ENCODE measurements at places on chromosomes 2 and 18.

GRCh38 chr2:33246432-33246831 lies 230.0 kb upstream of the RASGRP3 start:
- no peak for DNase-seq

DNA sequence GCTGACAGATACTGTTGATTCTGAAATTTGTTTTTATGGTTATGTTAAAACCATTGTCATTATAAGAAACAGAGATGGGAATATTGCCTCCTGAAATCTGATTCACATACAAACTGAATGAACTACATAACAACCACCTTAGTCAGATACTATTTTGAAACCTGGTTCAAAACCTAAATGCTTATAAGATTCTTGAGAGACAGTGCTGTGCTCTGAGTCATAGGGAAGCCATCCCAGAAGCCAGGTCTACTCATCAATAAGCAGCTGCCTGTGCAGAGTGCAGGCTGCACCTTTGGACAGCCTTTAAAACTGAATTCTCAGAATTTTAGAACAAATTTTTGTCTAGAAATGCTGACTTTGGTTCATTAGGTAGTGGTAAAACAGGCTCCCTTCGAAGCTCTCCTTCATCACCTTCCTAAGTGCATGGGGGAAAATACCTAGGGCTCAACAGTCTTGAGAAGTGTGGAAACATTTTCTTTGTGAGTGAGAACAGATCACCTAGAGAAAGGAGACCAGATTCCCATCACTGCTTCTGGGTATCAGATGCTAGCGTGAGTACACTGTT lies at the start of gene SERPINB7:
SERPINB7 (plus strand) TSS at position 253 of the 565 bp plus-strand sequence. CDS start 6,955 bp downstream, outside the sequence.
- no peak for DNase-seq

GRCh38 chr2:155033652-155034051 lies 335.2 kb downstream of the KCNJ3 start:
- no peak for DNase-seq

DNA sequence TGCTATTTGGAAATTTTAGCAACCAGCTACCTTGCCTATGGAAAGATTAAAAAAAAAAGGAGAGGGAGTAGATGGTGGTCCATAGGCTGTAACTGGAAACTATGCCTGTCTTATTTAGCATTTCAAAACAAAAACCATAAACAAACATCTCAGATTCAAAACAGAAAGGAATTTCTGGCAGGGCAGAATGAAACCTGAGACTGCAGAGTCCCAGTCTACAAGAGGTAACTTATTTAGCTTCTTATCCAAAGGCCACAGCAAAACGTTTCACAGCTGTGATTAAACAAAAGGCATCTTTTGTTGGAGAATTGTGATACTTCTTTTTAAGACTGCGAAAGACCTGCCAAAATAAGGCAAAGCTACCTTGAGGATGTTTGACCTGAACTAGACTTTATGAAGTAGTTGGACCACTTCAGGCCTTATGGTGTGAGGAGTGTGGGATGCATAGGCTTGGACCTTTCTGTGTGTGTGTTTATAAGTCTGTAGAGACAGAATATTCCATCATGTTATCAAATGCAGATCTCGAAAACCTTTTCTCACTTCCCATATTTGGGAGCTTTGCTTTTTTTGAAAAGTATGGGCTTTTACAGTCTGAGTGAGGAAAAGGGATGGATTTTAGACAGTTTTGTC lies 11.0 kb downstream of the CRIM1 start:
- DNase-seq = no peak

GRCh38 chr2:10957391-10957790 lies 45.7 kb downstream of the KCNF1 start:
- DNase-seq = no peak

GRCh38 chr18:58845928-58846724 lies 18.6 kb upstream of the ZNF532 start:
- no peak for DNase-seq

GRCh38 chr18:25453556-25454269 lies 101.7 kb upstream of the ZNF521 start:
- no peak for DNase-seq

- no peak for DNase-seq
Measured at GRCh38 chr18:67417864-67418523, 98.5 kb downstream of the DSEL start.

GRCh38 chr2:86308984-86309695 lies 28.3 kb downstream of the REEP1 start:
- DNase-seq = no peak

DNA sequence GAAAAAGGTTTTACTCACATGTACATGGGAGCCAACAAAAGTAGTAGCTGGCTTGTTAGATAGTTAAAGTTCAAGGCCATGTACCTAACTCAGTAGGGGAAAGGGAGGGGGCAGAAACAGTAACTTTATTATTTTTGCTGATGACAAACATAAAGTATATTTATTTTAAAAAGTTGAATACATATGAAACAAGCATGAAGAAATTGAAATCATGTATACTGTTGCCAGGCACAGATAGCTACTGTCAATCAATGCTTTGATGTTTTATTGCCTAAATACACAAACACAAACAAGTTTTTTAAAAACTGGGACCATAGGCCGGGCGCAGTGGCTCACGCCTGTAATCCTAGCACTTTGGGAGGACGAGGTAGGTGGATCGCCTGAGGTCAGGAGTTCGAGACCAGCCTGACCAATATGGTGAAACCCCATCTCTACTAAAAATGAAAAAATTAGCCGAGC lies 7.6 kb upstream of the PSD4 start:
- no peak for DNase-seq

GRCh38 chr2:12046641-12047040 lies 300.2 kb downstream of the LPIN1 start:
- no peak for DNase-seq

DNA sequence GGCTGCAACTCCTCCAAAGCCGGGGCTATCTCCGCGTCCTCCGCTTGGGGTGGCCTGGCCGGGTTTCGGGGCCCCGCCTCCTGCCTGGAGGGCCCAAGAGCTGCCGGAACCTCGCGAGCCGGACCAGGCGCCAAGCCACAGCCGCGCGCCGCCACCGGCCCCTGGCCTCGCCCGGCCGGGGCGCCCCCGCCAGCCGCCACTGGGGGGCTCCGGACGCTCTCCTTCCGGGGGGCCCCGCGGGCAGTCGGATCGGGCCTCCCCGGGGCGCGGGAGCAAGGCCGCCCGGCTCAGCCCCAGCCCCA lies 17.4 kb upstream of the HAAO start:
- no peak for DNase-seq

DNA sequence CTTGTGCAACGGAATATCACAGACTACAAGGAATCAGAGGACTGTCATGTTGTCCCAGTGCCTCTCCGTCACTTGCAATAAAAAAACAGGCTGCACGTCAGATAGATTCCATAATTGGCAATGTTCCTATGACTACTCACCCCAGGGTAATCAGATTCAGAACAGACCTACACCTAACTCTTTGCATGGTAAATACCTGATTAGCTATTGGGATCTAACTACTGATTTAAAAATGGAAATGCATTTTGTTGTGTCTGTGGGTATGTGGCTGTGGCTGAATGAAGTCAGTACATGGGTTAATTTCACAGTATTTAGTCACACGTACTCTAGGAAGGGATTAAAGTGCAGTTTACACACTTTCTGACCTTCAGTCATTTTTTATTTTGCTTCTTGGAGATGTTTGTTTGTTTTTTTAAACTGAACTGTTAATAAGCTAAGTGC lies 91.7 kb downstream of the SCN3A start:
- DNase-seq = no peak

DNA sequence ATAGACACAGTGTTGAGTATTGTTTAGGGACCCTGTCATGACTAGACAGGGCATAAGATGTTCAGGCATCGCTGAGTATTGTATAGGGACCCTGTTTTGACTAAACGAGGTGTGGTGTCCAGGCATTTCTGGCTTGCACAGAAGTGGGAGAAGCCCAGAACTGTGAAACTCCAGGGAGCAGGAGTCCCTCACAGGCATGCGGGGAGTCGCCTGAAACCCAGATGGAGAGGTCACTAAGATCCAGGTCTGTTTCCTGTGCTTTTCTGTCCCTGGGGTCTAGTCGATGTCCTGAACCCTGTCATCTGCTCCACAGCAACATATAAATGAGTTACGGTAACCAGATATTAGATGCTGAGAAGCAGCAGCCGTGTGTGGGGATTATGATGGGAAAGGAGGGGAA lies 469.0 kb upstream of the SALL3 start:
- no peak for DNase-seq

DNA sequence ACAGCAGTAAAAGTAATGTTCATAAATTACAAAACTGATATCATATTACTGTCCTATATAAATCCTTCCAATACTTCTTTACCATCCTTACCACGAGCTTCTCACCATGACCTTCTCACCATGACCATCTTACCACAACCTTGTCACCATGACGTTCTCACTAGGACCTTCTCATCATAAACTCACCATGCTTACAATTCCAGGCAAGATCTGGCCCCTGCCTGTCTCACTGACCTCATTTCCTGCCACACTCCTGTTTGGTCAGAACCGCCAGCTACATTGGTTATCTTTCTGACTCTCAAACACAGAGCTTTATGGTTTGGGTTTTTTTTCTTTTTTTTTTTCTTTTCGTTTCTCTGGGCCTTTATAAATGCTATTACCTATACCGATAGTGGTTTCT lies 827.6 kb downstream of the RNF144A start:
- no peak for DNase-seq

DNA sequence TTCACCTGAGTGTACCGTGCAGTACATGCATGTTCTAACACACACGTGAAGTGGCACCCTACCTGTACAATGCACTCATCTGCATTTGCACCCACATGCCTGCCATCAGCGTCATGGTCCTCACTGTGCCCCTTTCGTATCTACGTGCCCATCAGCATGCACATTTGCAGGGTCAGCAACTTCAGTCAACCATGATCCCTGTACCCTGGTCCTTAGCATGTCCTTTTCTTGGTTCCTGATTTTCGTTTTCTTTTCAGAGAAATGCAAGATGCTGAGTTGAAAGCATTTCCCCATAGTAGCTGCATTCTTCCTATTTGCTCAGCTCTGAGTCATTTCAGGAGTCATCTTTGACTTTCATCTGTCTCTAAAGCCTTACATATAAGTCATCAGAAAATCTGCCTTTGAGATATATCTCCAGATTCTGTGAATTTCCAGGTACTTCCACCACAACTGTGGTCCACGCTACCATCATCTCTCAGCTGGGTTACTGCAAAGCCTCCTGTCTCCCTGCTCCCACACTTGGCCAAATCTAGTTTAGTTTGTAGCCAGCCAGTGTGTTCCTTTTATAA lies 14.7 kb upstream of the PUM2 start:
- DNase-seq = no peak

DNA sequence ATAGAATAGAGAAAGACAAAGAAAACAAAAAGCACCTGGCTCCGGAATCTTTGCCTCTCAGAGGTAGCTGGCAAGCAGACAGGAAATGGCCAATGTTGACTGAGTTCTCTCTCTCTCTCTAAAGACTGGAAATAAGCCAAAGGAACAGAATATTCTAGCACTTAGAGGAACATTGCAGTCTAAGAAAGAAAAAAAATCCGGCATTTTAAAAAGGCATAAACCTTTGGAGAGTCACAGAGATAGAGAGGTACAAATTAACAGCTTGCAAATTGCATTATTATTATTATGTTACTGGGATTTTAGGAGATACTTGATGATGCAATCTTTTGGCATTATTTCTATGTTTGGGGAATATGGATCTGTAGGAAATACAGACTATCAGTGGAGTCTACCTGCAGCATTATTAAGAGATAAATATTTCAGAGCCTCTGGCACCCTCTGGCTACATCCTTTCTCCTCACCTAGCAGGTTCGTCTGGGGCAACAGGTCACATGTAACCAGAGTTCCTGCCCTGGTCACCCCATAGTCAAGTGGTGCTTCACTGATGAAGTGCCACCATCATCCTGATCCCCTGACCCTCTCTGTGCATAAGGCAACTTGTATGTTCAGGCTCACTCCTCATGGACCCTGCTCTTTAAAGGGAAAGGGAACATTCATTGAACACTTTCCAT lies 318.9 kb upstream of the ACVR2A start:
- DNase-seq = no peak

DNA sequence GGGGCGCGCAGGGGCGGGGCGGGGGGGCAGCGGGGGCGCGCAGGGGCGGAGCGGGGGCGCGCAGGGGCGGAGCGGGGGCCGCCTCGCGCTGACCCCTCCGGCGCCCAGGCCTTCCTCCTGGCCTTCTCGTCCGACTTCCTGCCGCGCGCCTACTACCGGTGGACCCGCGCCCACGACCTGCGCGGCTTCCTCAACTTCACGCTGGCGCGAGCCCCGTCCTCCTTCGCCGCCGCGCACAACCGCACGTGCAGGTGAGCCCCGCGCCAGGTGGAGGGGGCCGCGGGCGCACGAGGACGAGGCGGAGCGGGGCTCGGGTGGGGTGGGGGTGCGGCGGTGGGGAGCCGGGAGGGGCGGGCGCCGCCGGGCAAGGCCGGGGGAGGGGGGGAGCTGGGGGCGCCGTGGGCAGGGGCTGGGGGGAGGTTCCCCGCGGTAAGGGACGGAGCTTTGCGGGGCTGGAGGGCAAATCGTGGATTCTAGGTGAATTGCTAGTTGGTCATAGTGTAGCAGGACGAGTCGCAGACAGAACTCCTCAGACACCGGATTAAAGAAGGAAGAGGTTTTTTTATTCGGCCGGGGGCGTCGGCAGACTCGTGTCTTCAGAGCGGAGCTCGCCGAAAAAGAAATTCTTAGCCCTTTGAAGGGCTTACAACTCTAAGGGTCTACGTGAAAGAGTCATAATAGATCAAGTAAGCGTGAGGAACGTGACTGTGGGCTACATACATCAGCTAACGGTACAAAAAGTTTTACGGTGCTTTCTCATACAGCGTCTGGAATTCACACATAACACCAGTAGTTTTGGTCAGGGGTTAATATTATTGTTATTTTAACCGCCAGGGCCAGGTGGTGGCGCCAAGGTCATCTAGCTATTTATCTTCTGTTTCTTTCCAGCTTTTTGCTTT lies 29.9 kb downstream of the ANO7 start:
- no peak for DNase-seq

DNA sequence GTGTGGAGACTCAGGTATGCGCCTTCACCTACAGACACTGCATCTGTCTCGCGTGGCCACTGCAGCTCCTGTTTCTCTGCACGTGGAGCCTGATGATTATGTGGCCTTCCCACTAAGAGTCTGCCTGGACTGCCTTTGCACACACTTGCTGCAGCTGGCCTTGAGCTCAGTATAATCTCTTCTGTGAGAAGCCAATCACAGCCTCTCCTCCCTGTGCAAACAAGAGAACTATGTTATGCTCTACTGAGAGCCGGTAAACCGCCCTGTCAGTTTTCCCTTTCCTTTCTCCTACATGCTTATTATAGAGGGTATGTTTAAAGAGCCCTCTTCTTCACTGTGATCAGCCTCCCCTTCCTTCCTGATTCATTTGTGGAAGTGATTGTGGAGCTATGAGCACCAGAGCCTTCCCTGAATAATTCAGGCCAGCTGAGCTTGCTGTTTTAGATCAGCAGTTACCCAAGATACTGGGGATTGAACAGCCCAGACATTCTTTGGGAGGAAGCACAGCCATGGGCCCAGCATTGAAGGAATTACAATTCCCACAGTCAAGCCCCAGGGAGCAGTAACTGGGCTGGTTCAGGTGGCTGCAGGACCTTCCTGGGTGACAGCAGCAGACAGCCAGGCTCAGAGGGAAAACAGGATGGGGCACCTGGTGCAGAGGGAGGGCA lies 3.7 kb upstream of the TGFA start:
- DNase-seq = no peak

- no peak for DNase-seq
Measured at GRCh38 chr2:215874418-215874817, 138.9 kb downstream of the MREG start.

Measured in stimulated activated CD4-positive, alpha-beta T cell treated with anti-CD3 and anti-CD28 coated beads, TNF-alpha, amount 100 ng/mL, for 1 hour (primary cell).